ENCODE measurements at places on chromosomes 6 and 20.
A peak's percentile ranks its signal among the peaks of the same experiment; 100 is the strongest.

DNA sequence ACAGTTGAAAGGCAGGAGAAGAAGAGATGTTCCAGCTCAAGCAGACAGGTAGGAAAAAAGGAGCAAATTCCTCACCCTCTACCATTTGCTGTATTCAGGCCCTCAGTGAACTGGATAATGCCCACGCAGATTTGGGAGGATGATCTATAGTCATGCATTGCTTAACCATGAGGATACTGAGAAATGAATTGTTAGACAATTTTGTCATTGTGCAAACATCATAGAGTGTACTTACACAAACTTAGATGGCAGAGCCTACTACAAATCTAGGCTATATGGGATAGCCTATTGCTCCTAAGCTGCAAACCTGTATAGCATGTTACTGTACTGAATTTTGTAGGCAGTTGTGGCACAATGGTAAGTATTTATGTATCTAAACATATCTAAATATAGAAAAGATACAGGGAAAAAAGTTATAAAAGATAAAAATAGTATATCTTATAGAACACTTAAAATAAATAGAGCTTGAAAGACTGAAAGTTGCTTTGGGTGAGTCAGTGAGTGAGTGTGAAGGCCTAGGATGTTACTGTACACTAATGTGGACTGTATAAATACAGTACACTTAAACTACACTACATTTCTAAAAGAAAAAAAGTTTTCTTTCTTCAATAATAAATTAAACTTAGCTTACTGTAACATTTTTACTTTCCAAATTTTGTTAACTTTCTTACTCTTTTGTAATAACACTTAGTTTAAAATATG, 672.3 kb downstream of the UTRN start:
- no peak for DNase-seq

DNA sequence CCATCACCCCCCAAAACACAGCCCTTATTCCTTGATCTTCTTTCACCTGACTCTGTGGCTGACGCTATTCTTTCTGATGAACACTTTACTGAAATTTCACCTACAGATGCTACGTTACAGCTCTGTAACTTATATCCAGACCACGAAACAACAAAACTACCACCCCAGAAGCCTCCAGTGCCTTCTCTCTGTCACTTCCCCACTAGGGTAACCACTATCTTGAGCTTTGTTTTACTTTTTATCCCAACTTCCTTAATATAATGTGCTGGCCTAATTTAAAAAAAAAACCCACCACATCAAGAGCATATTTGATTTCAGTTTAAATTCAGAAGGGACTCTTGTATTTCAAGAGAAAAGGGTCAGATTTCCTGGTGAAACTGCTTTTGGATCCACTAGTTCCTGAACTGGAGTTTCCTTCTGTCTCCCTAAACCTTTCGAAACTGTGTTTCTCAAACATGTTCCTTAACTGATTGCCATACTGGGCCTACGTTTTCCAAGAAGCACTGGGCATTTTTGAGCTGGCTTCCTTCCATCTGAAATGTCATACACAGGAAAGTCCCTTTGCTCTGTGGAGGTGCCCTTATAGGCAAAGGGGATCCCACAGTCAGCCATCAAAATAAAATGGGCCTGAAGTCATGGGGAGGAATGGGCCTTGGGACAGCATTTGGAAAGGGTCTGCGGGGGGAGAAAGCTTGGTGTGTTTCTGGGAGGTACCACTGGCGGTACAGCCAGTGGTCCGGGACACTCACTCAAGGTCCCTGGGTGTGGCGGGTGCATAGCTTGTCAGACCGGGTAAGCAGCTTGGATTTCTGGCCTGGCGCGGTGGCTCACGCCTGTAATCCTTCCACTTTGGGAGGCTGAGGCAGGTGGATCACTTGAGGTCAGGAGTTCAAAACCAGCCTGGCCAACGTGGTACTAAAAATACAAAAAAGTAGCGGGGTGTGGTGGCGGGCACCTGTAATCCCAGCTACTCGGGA, 25.8 kb upstream of the RTF2 start:
- no peak for DNase-seq

DNA sequence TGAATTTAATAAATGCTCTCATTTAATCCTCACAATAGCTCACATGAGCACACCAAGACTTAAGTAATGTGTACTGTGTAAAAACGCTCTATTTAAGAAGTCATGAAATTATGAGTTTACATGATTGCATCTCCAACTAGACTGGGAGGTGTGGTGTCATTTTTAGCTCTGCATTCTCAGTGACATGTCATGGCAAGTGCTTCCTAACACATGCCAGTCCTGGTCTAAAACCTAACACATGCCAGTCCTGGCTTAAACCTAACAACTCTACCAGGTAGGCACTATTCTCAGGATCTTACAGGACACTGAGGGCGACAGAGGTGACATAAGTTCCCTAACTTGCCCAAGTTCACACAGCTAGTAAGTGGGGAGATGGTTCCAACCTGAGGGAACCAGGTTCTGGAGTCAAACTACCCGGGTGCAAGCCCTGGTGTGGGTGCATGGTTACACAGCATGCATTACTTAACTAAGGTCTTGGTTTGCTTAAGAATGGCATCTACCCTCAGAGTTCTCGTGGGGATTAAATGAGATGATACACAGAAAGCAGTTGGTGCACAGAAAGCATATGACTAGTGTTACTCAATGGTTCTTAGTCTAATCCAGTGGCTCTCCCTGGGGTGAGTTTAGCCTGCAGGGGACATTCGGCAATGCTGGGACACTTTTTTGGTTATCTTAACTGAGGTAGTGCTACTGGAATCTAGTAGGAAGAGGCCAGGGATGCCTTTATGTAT, 14.7 kb downstream of the CLDN20 start:
- DNase-seq = no peak

DNA sequence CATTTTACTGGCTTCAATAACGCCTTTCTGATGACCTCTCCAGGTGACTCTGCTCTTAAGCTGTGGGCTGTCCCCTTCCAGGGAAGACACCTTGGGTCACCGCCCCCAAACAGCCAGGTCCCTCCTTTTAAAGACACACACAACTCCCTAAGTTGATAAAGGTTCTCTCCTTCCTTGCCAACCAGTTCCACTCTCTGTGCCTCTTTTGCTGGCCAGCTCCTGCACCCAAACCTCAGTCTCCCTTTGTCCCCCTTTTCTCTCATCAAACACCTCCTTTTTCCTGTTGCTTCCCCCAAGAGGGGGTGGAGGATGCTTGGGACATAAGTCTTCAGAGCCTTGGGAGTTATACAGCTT, 1.0 kb downstream of the NCOA6 start:
- DNase-seq = peak; percentile 75

GRCh38 chr20:59525500-59526241, 78.7 kb upstream of the PHACTR3 start:
- DNase-seq = peak; percentile 62

DNA sequence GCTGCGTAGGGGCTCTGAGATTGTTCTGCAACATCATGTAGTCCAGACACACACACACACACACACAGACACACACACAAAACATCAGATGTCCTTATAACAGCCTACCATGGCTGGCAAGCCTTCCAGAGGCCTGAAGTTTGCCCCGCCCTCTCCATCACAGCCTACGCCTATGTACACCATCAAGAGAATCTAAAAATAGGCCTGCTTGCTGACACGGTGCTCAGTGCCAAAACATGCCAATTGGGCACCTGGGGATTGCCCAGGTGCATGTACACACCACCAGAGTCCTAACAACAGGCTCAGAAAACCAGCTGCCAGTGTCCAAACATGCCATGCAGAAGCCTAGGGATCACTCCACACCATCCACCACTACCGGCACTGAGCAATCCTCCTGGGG, 391.7 kb upstream of the SPTLC3 start:
- DNase-seq = no peak

- DNase-seq = no peak
Observed at GRCh38 chr6:35954333-35954732, 33.4 kb upstream of the SRPK1 start.

DNA sequence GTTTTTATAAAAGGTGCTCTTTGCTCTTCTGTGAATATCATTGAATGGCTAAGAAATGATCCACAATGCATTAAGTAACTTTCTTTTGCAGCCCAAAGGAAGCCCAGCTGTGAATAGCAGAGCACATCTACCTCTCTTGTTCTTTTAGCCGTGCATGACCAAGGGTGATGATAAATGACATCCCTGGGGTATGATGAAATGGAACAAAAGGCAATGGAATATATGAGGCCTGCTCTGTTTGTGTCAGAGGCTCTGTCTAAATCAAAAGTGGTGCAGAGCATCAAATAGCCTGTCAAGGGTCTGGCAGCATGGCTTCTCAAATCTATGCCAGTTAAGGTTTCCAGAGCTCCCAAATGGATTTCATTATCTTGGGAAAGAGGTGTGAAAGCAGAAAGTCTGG, 362.6 kb upstream of the RNF217 start:
- DNase-seq = no peak

DNA sequence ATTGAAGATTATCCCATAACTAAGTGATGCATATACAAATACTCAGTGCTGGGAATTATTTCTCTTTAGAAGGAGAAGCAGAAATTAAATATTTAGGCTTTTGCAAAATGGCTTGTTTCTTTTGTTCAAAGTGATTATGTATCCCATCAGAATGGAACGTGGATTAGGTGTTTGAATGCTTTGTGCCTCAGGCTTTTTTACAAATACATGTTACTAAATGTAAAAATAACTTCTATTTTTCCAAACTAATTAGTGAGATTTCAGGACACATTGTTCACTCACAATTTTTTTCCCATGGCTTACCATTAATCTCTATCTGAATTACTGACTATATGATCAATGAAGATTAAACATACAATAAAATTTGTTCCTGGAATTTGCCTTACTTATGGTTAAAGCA, 925.9 kb upstream of the CITED2 start:
- no peak for DNase-seq

GRCh38 chr20:40720826-40721225, 31.8 kb upstream of the MAFB start:
- no peak for DNase-seq

- DNase-seq = peak; percentile 43
Observed at GRCh38 chr6:90184334-90185298, 112.0 kb downstream of the BACH2 start.

DNA sequence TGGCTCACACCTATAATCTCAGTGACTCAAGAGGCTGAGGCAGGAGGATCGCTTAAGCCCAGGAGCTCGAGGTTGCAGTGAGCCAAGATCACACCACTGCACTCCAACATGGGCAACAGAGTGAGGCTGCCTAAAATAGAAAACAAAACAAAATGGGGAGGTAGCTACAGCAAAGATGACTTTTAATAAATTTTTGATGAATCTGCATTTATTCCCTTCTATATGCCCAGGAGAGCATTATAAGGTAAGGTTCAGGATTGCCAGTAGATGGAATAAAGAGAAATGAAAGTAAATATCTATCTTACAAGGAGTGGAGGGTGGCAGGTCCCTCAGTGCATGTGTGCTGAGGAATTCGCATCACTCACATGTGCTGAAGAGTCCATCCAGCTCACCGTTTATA, 24.2 kb downstream of the UNC5CL start:
- DNase-seq = no peak

- DNase-seq = no peak
Observed at GRCh38 chr20:50034567-50035180, 51.9 kb downstream of the SNAI1 start.

GRCh38 chr6:139135578-139136545, 982 bp downstream of the HECA start:
- DNase-seq = peak; percentile 59

GRCh38 chr6:169905041-169905807, 153.8 kb downstream of the ERMARD start:
- peak; percentile 53 for DNase-seq

DNA sequence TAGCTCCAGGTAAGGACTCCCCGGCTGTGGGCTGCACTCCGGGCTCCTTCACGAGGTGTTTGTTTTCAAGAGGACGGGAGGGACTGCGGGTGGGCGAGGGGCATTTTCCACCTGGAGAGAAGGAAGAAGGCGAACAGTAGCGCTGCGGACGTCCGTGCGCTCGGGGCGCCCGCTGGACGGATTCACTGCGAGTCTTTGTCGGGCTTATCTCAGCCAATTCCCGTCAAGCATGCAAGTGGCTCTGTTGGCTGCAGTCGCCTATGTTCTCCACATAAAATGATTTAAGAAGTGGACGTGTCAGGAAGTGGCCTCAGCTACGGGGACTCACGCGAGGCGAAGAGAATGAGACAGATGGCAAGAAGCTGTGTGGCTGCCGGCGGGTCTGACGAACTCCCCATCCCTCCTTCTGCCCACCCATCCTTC, 332 bp downstream of the GRIK2 start:
- no peak for DNase-seq

DNA sequence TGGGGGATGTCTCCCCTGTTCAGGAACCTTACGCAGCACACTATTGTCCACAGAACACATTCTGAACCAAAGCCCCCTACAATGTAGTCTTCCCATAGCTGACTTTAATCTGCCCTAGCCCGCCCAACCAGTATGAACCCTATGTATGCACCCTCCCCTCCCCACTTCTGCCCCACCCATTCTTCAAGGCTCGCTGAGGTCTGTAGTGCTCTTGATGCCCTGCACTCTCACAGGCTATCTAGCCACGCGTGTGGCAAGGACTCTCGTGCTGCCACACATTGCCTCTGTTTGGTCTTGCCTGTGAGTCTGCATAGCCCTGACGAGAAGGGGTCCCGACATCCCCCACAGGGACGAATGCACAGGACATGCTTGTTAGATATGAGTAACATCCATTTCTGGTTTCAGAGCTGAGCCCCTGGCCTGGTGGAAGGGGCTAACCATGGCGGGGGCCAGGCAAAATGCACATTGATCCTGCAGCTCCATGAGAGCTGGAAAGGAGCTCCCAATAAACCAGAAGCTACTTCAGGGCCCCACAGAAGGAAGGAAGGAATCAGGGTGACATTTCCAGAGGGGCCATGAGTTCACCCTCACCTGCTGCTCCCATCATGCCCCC, 22.6 kb downstream of the MOCS1 start:
- no peak for DNase-seq

- DNase-seq = no peak
Observed at GRCh38 chr20:8535403-8536261, 403.6 kb downstream of the PLCB1 start.

DNA sequence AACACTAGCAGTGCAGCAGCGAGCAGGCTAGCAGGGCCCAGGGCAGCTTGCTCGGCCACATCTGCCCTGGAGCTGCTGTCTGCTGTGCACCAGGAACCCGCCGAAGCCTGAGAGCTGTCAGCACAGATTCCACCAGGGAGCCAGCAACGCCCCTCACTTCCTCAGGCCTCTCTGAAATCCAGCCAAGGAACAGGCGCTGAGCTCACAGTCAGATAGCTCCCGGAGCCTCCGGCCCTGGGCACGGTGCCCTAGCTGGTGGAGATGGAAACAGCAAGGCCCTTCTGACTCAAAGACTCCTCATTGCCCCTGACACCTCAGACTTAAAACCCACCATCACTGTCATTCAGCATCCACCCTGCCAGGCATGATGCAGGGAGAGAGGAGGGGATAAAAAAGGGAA, 839.4 kb downstream of the MAFB start:
- peak; percentile 77 for DNase-seq

DNA sequence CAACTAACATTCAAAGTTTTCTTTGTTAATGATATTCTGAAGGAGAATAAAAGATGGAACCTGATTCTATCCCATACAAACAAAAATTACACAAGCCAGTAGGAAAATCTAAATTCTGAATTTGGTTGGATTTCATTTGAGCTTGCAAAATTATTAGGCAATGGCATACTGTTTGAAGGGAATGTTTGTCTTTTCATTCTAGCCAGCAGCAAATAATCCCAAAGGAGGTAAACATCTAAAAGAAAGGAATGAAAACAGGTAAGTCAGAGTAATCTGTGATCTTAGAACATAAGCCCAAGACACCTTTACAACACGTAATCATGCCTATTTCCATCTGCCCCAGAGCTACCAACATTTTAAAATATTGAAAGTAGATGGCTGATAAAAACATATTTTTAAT, 482.1 kb upstream of the CITED2 start:
- no peak for DNase-seq
